ENCODE measurements at places on chromosomes 12 and 14.

DNA sequence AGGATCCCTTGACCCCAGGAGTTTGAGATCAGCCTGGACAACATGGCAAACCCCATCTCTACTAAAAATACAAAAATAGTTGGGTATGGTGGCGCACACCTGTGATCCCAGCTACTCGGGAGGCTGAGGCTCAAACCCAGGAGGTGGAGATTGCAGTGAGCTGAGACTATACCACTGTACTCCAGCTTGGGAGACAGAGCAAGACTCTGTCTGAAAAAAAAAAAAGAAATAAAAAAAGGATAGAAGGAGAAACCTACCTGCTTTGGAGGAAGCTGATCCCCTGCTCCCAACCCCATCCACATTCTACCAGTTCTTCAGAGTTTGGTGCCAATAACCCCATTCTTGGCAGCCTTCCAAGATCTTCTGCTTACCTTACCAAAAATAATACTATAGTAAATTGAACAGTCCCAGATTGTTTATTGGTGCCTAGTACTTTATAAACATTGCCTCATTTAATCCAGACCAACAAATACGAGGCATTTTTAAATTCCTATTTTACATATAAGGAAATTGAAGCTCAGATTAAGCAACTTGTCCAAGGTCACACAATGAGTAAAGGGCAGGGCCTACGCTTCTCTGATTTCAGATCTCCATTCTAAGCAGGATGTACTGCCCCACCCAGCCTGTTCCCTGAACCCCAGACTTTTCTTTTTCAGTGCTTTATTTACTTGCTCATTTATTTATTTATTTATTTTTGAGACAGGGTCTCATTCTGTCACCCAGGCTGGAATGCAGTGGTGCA lies 33.2 kb upstream of the FAM222A start:
- DNase-seq, result no peak

DNA sequence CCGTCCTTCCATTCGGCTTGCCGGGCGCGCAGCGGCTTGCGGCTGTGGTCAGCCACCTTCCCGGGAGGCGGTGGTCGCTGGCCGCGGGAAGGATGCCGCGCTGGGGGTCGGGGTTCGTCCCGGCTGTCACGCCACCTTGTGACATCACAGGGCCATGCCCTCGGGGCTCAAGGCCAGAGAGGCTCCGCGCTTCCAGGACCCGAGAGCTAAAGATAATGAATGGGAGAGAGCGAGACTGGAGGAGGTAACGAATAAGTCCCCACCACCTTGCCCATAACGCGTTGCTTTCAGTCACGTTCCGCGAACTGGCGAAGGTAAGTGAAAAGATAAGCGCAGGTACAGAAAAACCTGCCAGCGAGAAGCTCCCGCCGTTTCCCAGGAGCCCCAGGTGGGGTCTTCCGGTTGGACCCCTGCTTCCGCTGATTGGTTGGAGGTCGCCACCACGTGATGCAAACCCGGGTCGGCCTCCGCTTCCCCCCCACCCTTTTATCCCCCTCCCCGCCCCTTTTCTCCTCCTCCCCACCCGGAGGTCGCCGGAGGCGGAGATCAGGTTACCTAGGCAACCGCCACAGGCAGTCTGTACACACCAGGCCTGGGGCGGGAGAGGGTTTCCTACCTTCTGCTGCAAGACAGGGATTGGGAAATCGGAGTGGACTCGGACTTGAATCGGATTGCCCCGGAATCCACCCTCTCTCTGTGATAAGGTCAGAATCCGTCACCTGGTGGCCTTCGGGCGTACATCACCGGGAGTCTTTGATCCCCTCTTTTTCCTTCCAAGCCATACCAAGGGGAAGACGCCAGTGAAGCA lies at the start of gene LRRC9:
LRRC9 (plus strand) TSS at position 575 of the 808 bp plus-strand sequence.
- no peak for DNase-seq

DNA sequence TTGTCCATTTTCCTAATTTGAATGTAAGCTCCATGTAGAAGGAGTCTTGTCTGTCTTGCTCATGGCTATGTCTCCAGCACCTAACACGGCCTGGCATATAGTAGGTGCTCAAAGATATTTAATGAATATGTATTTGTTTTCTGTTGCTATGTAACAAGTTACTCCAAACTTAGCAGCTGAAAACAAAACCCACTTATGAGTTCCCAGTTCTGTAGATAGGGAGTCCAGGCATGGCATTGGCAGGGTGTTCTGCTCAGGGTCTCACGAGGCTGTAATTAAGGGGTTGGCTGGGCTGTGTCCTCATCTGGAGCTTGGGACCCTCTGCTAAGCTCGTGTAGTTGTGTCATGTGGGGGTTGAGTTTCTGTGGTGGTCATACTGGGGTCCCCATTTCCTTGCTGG lies 106.0 kb downstream of the AACS start:
- DNase-seq, result no peak

DNA sequence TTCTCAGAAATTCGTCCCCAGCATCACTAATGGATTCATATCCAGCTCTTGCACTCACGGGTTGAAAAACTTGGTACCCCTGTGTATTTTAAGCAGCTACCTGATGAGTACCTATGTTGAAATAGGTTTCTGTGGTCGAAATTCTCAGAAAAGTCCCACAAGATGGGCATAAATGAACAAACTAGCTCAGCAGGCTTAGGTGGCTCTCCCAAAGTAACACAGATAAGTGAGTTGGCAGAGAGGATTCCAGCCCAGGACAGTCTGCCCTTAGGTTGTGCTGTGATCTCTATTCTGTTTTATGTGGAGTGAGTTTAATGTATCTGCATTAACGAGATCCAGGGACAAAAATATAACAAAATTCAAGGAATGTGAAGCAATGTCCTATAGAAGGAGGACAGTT lies 92.3 kb downstream of the RGS6 start:
- no peak for DNase-seq

- no peak for DNase-seq
Measured at GRCh38 chr12:31705621-31706020, 23.2 kb downstream of the AMN1 start.

GRCh38 chr12:110940933-110941332 lies 20.6 kb upstream of the MYL2 start:
- DNase-seq, result no peak

DNA sequence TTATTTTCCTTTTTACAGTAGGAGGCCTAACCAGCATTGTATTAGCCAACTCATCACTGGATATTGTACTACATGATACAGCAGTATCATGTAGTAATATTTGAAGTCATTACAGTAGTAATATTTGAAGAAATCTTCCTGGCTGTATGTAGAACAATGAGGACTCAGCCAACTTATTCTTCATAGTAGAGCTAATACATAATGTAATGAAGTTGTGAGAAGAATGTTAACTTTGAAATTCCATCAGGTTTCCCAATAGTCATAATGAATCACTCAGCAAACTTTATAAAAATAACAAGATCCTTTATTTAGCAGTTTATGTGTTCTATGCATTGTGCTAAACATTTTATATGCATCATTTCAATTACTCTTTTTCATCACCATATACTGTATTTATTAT lies 61.8 kb downstream of the LRRK2 start:
- DNase-seq, result no peak

- DNase-seq, result no peak
Measured at GRCh38 chr12:63152321-63152700, 1.3 kb upstream of the AVPR1A start.

DNA sequence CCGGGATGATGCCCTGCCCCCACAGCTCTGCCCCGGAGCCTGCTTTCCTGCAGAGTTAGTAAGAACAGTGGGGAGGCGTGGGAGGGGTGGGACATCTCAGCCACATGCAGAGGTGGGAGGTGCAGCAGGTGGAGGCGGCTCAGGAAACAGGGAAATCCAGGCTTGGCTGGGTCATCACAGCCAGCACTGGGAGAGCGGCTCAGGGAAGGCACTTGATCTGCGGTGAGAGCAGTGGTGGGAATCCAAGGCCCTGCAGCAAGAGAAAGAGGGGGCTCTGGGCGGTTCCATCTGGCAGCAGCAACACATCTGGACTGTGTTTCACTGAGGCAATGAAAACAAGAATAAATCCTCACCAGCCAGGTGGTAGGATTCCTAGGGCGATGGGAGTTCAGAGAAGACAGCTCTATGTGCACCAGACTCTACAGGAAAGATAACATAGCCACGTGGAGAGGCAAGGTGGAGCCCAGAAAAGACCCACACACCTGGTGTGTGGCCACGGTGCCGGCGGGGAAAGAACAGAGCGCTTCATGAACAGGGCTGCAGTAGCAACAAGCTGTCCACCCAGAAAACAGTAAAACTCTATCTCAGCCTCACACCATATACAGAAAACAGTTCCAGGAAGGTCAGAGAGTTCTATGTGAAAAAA lies 57.6 kb downstream of the CCDC85C start:
- no peak for DNase-seq

GRCh38 chr12:75452675-75453330 lies 27.8 kb upstream of the GLIPR1 start:
- no peak for DNase-seq

- no peak for DNase-seq
Measured at GRCh38 chr12:125860672-125861288, 795.5 kb downstream of the AACS start.

DNA sequence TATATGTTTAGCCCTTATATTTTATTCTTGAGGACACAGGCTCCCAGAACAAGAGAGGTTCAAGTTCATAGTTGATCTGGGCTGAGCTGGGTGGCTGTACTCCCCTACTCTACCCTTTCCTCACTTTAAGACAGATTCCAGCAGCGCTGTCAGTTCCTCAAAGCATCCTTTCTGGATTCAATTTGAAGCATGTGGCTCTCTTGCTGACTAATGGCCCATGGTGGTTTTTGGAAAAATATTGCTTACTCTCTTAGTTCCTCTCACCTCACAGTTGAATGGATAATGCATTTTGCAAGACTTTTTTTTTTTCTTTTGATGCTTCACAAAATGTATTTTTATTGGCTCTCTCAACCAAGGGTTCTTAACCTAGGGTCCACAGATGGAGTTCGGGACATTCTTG lies 4.1 kb downstream of the PELI2 start:
- no peak for DNase-seq

GRCh38 chr12:2638273-2639019 lies 156.3 kb upstream of the FKBP4 start:
- no peak for DNase-seq

Data from activated naive CD4-positive, alpha-beta T cell (primary cell).